ENCODE measurements at places on chromosomes 2 and 18. TPM values are rescaled to one million over a fixed set of nuclear protein-coding genes. Genes with fewer than 3 reads are reported as not detected.
A peak's percentile ranks its signal among the peaks of the same experiment; 100 is the strongest.

Gene IL18RAP
- 13.4 TPM for total RNA-seq

GRCh38 chr2:85806358-85807118 is 52.7 kb downstream of the ATOH8 start:
- no peak overlapping the region for H3K4me3 ChIP-seq
- H3K27me3 ChIP-seq = no peaks in the 10 kb centered on the region
- peaks cover 11% of the 10 kb centered on the region for H3K4me1 ChIP-seq
- H3K27ac ChIP-seq = no peak overlapping the region

Gene KIF1A
- 1.2 TPM for total RNA-seq

DNA sequence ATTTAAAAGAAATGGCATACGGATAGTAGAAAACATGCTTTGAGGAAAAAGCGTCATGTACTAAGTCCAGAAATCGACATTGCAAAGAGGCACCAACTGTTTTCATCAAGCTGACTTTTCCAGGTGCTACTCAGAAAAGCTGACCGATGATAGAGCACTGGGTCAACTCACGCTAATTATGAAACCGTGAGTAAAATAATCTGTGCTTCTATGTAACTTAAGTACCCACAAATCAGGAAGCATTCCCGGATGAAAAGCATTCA is 353 bp upstream of the NUP35 start:
- H3K4me3 ChIP-seq = peak overlapping the region; percentile 77
- peak overlapping the region; percentile 84 for H3K27ac ChIP-seq

Gene FKBP7
- 4.8 TPM for total RNA-seq

Gene TMEM247
- not detected for total RNA-seq

- H3K36me3 ChIP-seq = peaks cover 4% of the 10 kb centered on the region
- H3K27ac ChIP-seq = no peak overlapping the region
- DNase-seq = no peak
- no peaks in the 10 kb centered on the region for H3K4me1 ChIP-seq
- no peaks in the 10 kb centered on the region for H3K27me3 ChIP-seq
Observed at GRCh38 chr18:24238387-24238786, 99.5 kb downstream of the CABYR start.

GRCh38 chr2:205759257-205759656 is 77.0 kb downstream of the NRP2 start:
- H3K27ac ChIP-seq = no peak overlapping the region
- H3K4me3 ChIP-seq = no peak overlapping the region
- DNase-seq = no peak
- peaks cover 23% of the 10 kb centered on the region for H3K4me1 ChIP-seq
- H3K36me3 ChIP-seq = no peaks in the 10 kb centered on the region

- H3K27me3 ChIP-seq = no peaks in the 10 kb centered on the region
- H3K4me3 ChIP-seq = no peak overlapping the region
- H3K36me3 ChIP-seq = no peaks in the 10 kb centered on the region
- no peak for DNase-seq
- H3K4me1 ChIP-seq = no peaks in the 10 kb centered on the region
Observed at GRCh38 chr2:33118651-33119050, 171.9 kb downstream of the LTBP1 start.

Gene ACMSD
- total RNA-seq = 0.20 TPM

Gene VAMP5
- 57.5 TPM for total RNA-seq

DNA sequence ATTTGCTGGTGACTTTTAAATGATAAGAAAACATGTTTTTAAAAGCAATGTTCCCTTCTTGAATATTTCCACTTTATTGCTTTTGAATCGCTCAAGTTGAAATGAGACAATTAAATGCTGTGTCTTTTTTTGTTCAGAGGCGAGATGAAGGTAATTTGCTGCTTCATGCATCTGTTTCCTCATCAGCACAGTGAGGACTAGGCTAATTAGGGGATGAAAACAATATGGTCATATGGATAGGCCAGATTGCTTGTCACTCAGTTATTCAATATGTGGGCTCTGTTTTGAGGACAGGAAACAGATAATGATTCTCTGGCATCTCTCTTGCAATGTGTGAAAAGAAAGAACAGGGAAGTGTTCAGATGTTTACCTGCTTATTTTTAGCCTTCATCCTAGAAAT is 61.0 kb downstream of the ERBB4 start:
- no peaks in the 10 kb centered on the region for H3K4me1 ChIP-seq
- no peak for DNase-seq
- no peaks in the 10 kb centered on the region for H3K36me3 ChIP-seq
- H3K4me3 ChIP-seq = no peak overlapping the region
- H3K27ac ChIP-seq = no peak overlapping the region

- no peaks in the 10 kb centered on the region for H3K27me3 ChIP-seq
- H3K4me3 ChIP-seq = no peak overlapping the region
- H3K27ac ChIP-seq = no peak overlapping the region
- H3K36me3 ChIP-seq = no peaks in the 10 kb centered on the region
Observed at GRCh38 chr18:4593895-4594294, 138.8 kb upstream of the DLGAP1 start.

- no peak for DNase-seq
- no peak overlapping the region for H3K4me3 ChIP-seq
- peak overlapping the region; percentile 77 for H3K27ac ChIP-seq
- H3K27me3 ChIP-seq = no peaks in the 10 kb centered on the region
- H3K4me1 ChIP-seq = peaks cover 37% of the 10 kb centered on the region
Observed at GRCh38 chr2:238567996-238568395, 141.3 kb downstream of the ASB1 start.

Gene KHK
- total RNA-seq = 6.0 TPM

- H3K4me1 ChIP-seq = no peaks in the 10 kb centered on the region
- H3K36me3 ChIP-seq = no peaks in the 10 kb centered on the region
- no peaks in the 10 kb centered on the region for H3K27me3 ChIP-seq
- H3K4me3 ChIP-seq = no peak overlapping the region
- DNase-seq = peak; percentile 76
- no peak overlapping the region for H3K27ac ChIP-seq
Observed at GRCh38 chr2:85066874-85067351, 66.3 kb upstream of the TCF7L1 start.

DNA sequence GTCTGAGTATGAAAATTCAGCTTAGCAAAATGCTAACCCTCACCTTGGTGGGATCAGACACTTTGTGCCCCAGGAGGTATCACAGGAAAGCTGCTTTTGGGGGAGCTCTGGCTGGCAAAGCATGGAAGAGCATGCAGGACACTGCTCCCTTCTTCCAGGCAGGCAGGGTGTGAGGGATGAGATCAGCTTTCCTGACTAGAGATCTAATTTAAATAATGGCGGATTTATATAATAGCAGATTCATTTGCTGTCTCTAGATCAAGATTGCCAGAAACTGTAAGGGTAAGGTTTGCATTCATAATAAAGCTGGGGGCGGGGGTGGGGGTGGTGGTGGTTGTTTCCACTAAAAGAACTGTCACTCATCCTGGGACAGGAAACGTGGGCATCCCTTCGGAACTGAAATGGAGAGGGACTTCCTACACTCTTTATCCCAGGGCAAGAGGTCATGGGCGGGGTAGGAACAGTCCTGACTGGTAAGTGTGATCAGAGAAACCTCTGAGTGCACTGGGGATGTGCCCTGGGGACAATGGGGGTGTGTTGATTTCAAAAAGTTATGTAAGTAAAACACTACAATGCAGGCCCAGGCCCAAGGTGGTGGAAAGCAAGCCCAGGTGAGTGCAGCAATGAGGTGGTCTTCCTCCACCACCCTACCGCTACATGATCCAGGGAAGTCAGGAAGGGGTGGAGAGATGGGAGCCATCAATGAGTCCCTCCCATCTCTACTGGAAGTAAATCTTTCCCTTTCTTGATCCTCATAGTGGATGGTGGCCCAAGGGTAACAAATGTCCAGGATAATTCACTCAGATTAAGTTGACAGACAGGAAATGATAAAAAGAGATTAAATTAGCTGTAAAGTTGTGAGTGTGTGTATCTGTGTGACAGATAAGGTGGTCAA is 171.4 kb upstream of the SERPINE2 start:
- no peak overlapping the region for H3K27ac ChIP-seq
- H3K4me1 ChIP-seq = no peaks in the 10 kb centered on the region
- no peaks in the 10 kb centered on the region for H3K36me3 ChIP-seq
- no peak overlapping the region for H3K4me3 ChIP-seq
- H3K27me3 ChIP-seq = no peaks in the 10 kb centered on the region

DNA sequence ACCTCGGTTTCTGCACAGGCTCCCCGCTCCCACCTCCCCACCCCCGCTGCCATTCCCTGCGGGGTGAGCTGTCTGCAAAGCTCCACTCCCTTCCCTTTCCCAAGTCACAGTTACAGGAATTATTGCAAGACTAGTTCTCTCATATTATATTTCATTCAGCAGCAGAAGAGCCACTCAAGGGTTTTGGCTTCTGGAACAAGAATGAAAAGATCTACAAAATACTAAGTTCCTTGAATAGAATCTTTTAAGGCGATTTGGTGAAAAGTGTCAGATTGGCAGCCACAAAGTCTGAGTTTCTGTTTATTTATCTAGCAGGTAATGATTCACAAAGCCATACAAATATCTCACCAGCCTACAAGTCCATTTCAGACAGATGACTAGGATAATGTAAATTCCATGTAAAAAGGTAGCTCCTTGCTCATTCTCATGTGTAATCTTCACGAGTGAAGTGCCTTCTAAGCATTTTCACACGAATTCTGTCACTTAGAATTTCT is 221.9 kb upstream of the RBBP8 start:
- DNase-seq = peak; percentile 46
- no peaks in the 10 kb centered on the region for H3K36me3 ChIP-seq
- peaks cover 15% of the 10 kb centered on the region for H3K4me1 ChIP-seq
- H3K27ac ChIP-seq = peak overlapping the region; percentile 82
- H3K27me3 ChIP-seq = no peaks in the 10 kb centered on the region

DNA sequence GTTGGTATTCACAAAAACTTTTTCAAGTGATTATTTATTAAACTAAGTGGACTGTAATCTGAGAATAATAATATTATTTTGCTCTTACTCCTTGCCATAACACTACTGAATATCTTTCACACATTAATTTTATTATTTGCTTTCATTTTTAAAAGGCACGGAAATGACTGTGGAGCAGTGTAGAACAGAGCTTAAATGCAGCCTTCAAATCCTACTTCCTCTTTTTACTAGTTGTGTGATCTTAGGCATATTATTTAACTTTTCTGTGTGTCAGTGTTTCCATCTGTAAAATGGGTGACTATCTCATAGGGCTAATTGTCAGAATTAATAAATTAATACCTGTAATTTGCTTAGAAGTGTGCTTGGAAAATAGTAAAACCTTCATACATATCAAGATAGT is 55.5 kb upstream of the SLC8A1 start:
- H3K4me3 ChIP-seq = no peak overlapping the region
- H3K27me3 ChIP-seq = no peaks in the 10 kb centered on the region
- DNase-seq = no peak
- H3K27ac ChIP-seq = no peak overlapping the region
- no peaks in the 10 kb centered on the region for H3K4me1 ChIP-seq

DNA sequence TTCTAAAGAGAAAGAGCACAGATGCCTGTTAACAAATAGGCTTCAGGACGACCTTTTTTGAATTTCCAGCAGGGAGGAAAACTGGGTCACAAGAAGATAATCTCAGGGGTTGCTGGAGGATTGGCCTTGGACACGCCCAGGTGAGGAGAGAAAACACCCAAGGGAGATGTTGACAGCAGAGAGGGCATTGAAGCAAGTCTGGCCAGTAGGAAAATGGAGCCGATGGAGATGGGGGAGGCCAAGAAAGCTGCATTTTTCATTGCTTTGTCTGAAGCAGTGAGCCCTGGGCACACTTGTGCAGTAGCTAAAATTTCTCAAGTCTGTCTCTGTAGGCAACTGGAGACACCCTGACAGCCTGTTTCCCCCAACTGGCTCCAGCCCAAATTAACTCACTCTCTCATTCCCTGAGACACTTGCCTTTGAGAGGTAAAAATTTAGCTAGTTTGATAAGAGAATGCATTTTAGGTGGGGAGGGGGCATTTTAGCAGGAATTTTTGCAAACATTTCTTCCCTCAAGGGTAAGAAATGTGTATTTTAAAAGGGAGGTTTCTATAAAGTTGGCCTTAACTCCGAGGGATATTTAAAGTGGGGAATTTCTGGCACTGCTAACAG is 165.5 kb downstream of the TGIF1 start:
- H3K27ac ChIP-seq = no peak overlapping the region
- no peak overlapping the region for H3K4me3 ChIP-seq
- H3K27me3 ChIP-seq = no peaks in the 10 kb centered on the region
- H3K4me1 ChIP-seq = peaks cover 3% of the 10 kb centered on the region
- no peaks in the 10 kb centered on the region for H3K36me3 ChIP-seq

Gene CIDEA
- total RNA-seq = not detected

DNA sequence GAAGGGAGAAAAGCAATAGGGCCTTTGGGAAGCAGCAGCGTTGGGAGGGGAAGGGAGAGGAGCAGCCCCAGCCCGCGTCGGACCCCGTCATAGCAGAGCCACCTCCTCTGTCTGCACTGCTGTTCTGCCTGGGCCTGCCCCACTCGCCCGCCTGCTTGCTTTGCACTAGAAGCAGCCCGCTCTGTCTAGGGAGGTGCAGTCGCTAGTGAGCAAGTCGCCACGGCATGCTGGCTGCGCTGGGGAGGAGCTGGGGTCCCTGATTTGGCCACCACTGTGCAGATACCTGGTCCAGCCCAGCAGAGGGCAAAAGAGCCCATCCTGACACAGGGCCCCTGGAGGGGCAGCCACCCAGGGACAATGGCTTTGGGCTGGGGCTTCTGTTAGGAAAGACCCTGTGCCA is 8.0 kb upstream of the TMEM214 start:
- H3K27ac ChIP-seq = no peak overlapping the region
- no peaks in the 10 kb centered on the region for H3K4me1 ChIP-seq
- H3K4me3 ChIP-seq = no peak overlapping the region
- peaks cover 11% of the 10 kb centered on the region for H3K36me3 ChIP-seq
- DNase-seq = no peak
- H3K27me3 ChIP-seq = no peaks in the 10 kb centered on the region

DNA sequence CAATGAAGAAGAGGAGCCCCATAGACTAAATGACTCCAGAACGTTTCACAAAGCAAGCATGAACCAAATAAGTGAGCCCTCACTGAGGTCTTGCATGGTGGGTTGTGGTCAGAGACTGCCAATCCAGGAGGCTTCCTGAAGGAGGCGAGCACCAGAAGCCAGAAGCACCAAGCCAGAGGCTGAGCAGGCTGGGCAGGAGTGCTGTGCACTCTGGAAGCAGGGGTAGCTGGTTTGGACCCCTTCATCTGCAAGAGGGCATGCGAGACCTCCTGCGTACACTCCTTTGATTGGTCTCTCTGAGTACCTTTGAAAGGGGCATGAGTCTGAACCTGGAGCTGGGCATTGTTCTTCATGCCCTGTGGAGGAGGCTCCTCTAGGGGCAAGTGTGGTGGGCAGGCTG is 192.5 kb downstream of the HAUS1 start:
- no peaks in the 10 kb centered on the region for H3K36me3 ChIP-seq
- no peak overlapping the region for H3K4me3 ChIP-seq
- H3K27ac ChIP-seq = peak overlapping the region; percentile 46
- H3K27me3 ChIP-seq = no peaks in the 10 kb centered on the region

Gene SNED1
- 37.2 TPM for total RNA-seq

GRCh38 chr18:11885278-11885947 is 22.7 kb downstream of the MPPE1 start:
- no peaks in the 10 kb centered on the region for H3K27me3 ChIP-seq
- H3K36me3 ChIP-seq = peaks cover 31% of the 10 kb centered on the region
- no peak overlapping the region for H3K27ac ChIP-seq

DNA sequence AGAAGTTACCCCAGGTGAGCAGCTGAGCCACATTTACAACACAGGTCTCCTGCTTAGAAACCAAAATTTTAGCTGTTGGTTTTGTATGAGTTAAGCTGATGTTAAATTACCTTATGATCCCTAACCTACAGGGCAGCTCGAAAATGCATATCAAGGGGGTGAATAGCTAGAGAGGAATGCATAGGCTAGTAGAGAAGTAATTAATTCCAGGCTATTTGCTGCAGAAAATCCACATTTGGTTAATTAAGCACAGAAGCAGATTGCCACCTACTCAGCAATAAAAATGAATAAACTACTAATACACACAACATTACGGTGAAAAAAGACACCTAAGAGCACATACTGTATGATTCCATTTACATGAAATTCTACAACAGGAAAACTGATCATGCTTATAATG is 91.4 kb downstream of the OSBPL1A start:
- DNase-seq = no peak
- no peak overlapping the region for H3K27ac ChIP-seq
- no peaks in the 10 kb centered on the region for H3K27me3 ChIP-seq
- no peaks in the 10 kb centered on the region for H3K36me3 ChIP-seq
- no peak overlapping the region for H3K4me3 ChIP-seq
- no peaks in the 10 kb centered on the region for H3K4me1 ChIP-seq

Gene R3HDM1
- total RNA-seq = 16.1 TPM
